Activated T-helper 1 cell treated with anti-CD3 and anti-CD28 coated beads, Interleukin-2, amount 50 U/mL, for 16 hours (primary cell): ENCODE measurements at places on chromosomes 7 and 10.

GRCh38 chr10:79129361-79129997, 60.7 kb downstream of the ZMIZ1 start:
- DNase-seq = no peak

- DNase-seq = no peak
Measured at GRCh38 chr7:88147949-88148348, 71.9 kb downstream of the SRI start.

- DNase-seq = no peak
Measured at GRCh38 chr7:103991406-103991805, 1.9 kb upstream of the RELN start.

GRCh38 chr7:25653384-25653783, 425.1 kb upstream of the NPVF start:
- DNase-seq = no peak

DNA sequence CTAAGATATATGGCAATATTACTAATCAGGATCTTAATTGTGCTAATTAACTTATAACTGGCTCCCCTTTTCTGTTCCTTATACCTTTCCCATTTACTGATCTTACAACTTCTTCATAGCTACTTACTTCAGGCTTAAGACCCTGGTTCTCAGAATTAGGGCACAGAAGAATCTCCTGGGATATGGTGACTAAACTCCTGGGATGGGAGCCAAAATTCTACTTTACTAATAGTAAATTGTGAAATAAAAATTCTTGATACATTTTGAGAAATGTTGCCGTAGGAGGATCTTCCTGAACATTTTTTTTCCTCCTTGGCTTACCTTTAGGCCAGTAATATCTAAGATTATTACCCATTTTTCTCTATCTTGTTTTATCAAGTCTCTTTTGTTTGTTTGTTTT, 309.5 kb downstream of the ATRNL1 start:
- no peak for DNase-seq

GRCh38 chr10:89553064-89553734, 17.8 kb upstream of the SLC16A12 start:
- no peak for DNase-seq

DNA sequence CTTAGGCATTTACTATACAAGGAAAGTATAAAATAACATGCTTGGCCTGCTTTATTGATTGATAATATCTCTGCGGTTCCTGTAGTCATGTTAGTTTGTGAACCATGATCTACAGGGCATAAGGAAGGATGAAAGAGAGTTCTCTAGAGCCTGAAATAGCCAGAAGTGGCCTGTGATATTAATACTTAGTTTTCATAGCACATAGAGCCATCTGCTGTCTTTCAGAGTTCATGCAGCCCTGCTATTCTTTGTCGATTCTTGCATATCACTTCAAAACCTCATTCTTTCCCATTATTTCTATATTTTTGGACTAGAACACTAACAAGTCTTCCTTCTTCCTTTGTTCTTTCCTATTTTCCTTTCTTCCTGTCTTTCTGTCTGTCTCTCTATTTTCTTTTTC, 26.4 kb upstream of the PRKG1 start:
- no peak for DNase-seq

GRCh38 chr7:141386881-141387280, 164.3 kb upstream of the AGK start:
- no peak for DNase-seq

DNA sequence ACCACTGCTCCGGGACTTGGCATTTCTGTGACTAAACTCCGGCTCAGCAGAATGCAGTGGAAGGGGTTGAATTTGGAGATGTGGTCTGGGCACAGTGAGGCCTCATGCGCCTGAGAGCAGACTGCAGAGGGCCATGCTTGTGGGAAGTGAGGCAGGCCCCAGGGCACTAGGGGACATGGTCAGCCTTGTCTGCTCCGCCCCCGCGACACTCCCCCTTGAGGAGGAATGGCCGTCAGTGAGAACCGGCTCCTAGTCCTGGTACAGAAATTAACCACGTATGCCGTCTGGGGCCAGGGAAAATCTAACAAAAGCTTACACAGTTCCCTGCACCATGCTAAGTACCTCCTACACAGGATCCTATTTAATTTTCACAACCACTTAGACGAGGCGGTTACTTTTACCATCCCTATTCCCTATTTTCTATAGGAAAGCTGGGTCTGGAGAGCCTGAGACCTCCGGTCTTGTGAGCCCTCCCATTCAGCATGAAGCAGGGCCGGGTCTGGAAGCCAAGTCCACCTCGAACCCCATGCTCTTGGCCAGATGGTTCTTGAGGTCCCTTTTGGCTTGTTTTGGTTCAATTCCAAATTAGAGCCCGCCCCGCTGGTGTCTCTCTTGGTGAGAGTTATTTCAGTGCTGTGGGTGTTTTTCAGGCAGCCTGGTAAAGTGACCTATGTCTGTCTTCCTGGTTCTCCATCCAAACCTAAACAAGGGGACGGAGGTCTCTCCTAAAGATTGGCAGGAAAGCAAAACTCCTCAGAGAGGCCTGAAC, 87.7 kb upstream of the PITRM1 start:
- no peak for DNase-seq

- no peak for DNase-seq
Measured at GRCh38 chr7:146864644-146865043, 748.0 kb downstream of the CNTNAP2 start.

DNA sequence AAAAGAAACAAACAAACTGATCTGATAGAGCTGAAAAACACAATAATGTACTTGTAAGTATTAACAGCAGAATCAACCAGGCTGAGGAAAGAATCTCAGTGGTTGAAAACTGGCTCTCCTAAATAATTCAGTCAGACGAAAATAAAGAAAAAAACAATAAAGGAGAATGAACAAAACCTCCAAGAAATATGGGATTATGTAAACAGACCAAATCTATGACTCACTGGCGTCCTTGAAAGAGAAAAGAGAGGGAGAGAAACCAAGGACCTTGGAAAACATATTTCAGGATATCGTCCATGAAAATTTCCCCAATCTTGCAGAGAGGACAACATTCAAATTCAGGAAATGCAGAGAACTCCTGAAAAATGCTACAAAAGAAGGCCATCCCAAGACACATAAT, 62.9 kb downstream of the FBXL13 start:
- no peak for DNase-seq

DNA sequence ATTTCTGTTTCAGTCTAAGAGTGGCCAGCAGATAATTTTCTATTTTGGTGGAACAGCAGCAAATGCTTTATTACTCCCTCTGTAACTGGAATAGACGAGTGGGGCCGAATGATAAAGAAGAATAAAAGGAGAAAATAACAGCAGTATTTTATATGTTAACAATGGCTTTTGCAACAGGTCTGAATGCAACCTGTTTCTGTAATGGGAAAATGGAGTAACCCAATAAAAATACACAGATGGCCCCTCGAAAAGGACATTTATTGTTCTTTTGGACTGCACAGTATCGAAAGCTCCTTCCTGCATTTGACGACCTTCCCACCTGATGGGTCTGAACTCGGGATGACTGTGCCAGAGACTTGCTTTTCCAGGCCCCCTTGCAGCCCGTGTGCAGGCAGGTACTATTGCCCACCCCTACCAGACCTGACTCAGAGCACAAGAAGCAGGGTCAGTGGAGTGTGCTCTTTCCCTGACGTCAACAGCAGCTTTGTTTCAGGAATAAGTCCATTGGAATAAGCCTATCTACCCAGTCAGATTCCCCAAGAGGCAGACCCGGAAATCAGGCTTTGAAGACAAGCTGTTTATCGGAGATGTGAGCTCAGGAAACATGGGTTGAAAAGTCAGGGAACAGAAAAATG, 306.5 kb upstream of the NEBL start:
- no peak for DNase-seq

DNA sequence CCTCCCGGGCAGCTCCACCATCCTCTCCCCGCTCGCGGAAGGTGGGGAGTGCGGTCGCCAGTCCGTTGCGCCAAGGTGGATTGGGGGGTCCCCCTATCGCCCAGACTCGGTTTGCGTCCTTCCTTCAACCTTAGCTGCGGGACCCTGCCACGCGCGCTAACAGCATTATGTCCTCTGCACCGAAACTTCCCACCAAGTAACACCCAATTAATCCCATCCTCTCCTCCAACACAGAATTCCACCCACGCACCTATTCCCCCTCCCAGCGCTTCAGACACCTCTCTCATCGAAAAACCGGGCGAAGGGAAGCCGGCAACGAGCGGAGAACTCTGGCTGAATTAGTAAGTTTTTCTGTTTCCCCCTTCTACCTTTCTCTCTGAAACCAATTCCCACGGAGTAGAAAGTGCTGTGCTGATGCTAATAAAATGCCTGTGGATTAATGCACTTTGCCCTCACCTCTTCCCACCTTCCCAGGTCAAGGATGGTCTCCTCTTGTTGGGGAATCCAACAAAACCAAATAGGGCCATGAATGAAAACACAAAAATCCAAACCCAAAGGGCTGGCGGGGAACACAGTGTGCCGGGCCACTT, 947 bp downstream of the HOXA3 start:
- DNase-seq = no peak

DNA sequence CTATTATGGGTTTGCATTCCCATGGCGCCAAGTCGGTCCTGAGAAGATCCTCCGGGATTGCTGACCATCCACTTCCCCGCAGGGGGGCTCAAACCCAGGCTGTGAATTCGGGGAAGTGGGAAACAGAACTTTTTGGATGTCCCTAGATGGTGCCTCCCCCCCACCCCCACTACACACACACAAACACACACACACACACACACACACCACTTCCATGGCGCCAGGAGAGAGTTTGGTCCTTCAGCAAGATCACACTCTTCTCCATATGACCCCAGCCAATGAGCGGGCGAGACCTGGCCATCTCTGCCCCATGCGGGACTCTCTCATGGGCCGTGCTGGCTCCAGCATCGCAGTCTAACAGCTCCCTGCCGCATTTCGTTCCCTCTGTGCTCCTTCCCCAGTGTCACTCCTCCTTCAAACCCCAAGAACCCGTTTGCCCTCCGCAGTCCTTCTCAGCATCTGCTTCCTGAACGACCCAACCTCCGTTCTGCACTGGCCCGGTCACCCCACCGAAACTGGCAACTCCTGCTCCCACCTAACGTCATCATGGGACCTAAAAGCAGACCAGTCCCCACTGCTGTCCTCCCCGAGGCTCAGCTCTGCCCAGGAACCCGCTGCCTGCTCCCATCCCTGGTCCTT, 32.1 kb upstream of the TNRC18 start:
- DNase-seq = no peak

GRCh38 chr10:12357525-12358151, 8.3 kb downstream of the CAMK1D start:
- no peak for DNase-seq

DNA sequence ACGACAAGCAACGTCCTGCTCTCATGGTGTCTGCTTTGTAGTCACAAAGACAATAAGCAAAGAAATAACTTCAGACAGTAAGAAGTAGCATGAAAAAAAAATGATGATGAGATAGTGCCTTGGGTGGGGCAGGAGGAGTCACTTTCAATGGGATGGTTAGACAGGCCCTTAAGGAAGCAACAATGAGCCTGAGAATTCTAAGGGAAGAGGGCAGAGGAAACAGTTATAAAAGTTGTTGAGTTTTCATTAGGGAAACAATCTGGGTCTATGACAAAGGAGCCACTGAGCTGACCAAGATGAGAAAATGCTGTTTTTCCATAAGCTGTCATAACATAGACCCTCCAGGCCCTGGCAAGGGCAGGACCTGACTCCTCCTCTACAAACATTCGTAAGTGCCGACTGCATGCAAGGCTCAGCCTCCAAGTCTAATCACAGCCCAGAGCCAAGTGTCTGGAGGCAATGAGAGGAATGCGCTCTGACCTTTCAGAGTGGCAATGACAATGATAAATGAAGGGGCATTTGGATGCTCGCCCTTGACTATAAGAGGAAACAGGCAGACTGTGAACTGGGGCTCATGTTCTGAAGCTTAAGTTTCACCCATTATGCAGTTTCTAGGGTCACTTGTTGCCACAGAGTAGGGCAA, 43.7 kb downstream of the PPP1R3C start:
- DNase-seq = no peak

- DNase-seq = no peak
Measured at GRCh38 chr7:98569691-98570337, 47.3 kb upstream of the NPTX2 start.

DNA sequence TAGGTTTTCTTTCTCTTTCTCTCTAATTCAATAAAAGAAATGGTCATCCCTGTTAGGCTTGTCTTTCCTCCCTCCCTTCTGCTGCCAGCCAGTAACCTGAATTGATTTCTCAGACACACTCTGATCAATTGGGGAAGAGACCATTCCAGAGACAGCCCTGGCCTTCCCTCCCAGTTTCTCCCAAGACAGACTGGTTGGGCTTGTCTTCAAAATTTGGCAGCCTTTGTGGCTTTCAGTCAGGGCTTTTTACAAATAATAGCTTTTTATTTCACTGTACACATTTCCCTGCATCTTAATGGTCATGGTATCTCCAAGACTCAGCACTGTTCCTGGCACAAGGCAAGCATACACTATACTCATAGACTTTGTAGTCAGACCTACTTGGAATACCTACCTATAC, 33.9 kb downstream of the BCAP29 start:
- no peak for DNase-seq

GRCh38 chr10:101356132-101356531, 2.2 kb downstream of the BTRC start:
- no peak for DNase-seq

- no peak for DNase-seq
Measured at GRCh38 chr10:20647756-20648155, 249.4 kb downstream of the NEBL start.
